ENCODE measurements at places on chromosomes 2 and 18.

DNA sequence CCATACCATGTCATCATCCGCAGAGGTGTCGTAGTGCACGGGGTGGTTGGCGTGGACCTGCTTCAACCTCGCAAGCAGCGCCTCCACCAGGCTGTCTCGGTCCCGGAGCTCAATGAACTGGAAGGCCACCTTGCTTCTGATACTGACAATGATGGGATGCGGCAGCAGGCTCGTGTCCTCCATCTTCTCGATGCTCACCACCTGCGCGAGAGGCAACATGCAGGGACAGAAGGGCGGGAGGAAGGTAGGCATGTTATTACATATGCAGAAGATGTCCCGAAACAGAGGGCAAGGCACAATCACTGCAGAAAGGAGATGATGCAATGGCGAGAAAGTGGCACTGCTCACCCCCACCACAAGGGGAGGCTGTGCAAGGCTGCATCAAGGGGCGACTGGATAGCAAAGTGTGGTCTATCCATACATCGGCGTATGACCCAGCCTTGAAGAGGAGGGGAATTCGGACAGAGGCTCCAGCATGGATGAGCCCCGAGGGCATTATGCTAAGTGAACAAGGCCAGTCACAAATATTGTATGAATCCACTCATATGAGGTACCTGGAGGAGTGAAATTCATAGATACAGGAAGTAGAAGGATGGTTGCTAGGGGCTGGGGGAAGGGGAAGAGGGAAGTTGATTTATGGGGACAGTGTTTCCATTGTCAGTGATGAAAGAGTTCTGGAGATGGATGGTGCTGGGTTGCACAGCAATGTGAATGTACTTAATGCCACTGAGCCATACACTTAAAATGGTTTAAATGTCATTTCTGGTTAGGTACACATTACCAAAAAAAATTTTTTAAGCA lies 36.6 kb downstream of the RPL31 start:
- no peak for DNase-seq

DNA sequence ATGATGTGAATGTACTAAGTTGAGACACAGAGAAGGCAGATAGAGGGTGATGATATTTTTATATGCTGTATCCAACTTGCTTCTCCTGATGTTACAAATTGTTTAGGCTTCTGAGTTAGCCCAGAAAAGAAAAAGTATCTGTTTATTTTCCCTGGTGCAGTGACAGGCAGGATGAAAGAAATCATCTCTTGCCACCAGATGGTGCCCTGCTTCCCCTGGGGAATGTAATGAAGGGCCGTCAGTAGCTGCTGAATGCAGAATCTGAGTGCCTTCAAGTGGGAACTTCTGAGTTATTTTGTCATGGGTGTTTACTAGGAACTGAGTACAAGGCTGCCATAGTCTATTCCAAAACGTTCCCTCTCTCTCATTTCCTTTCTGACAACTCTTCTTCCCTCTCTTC lies 525.6 kb downstream of the MBD2 start:
- DNase-seq = no peak

- no peak for DNase-seq
Observed at GRCh38 chr18:36759167-36759776, 69.5 kb downstream of the TPGS2 start.

GRCh38 chr2:54572262-54572635 lies 116.1 kb downstream of the SPTBN1 start:
- DNase-seq = no peak

- DNase-seq = no peak
Observed at GRCh38 chr2:207038299-207038698, 99.0 kb downstream of the CPO start.

- no peak for DNase-seq
Observed at GRCh38 chr18:66440433-66440832, 163.5 kb downstream of the CDH19 start.

- no peak for DNase-seq
Observed at GRCh38 chr2:183123117-183123958, 905 bp upstream of the NUP35 start.

DNA sequence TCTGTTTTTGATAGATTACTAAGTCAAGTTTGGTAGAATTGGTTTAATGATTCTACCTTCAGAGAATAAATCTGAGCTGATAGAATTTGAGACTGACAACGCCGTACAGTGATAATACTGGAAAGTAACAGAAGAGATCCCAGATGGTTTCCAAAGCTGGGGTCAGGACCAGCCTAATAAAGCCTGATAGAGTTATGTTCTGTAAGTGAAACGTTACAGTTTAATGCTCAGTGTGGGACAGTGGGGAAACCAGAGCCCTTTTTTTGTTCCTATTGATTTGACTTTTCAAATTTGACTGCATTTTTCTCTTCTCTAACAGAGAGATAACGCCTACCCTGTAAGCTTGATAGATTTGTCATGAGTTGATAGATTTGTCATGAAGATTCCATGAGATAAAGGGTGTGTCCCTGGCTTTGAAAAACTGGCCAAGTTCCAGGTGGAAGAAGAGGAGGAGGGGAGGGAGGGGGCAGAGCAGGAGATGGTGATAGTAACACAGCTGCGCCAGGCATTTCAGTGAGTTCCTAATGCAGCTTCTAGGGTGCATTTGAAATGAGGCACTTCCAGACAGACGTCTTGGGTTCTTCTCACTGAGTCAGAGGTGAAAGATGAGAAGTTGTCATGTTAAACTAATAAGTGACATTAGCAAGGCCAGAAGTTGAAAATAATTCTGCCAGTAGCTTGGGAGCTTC lies 65.1 kb downstream of the CERS6 start:
- no peak for DNase-seq

DNA sequence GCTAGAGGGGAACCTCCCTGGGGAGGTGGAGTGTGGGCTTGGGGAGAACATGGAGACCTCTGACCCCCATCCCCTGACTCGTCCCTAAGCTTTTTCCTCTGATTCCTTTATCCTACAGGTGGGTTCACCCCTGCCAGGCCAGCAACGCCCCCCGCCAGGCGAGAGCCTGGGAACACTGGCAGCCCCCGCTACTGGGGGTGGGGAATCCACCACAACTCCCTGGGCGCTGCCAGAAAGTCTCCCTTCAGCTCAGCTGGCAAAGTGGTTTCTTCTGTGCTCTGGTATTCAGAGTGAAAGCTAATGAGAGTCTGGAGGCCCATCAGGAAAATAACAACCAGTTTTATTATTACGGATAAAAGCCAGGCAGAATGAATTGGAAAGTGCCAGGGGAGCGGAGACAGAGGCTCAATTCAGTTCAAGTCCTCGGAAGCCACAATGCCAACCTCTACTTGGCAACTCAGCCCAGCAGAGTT lies 2.8 kb downstream of the DIPK1C start:
- no peak for DNase-seq

DNA sequence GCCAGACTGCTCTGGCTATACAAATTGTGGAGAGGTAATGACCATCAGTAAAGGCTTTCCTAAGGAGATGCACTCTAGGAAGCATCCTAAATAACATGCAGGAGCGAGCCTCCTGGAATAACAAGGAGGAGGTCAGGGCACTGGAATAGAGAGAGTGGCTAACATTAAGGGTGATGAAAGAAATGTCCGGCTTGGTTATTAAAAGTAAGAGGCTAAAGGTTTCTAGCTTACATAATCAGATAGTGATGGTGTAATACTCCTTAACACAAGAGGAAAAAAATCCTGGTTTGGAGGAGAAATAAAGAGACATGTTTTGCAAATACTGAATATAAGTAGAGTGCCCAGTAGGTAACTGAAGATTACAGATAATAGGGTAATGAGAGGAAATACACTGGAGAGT lies 365.7 kb downstream of the ZEB2 start:
- DNase-seq = no peak

- DNase-seq = no peak
Observed at GRCh38 chr18:58213440-58213839, 169.4 kb downstream of the NEDD4L start.

DNA sequence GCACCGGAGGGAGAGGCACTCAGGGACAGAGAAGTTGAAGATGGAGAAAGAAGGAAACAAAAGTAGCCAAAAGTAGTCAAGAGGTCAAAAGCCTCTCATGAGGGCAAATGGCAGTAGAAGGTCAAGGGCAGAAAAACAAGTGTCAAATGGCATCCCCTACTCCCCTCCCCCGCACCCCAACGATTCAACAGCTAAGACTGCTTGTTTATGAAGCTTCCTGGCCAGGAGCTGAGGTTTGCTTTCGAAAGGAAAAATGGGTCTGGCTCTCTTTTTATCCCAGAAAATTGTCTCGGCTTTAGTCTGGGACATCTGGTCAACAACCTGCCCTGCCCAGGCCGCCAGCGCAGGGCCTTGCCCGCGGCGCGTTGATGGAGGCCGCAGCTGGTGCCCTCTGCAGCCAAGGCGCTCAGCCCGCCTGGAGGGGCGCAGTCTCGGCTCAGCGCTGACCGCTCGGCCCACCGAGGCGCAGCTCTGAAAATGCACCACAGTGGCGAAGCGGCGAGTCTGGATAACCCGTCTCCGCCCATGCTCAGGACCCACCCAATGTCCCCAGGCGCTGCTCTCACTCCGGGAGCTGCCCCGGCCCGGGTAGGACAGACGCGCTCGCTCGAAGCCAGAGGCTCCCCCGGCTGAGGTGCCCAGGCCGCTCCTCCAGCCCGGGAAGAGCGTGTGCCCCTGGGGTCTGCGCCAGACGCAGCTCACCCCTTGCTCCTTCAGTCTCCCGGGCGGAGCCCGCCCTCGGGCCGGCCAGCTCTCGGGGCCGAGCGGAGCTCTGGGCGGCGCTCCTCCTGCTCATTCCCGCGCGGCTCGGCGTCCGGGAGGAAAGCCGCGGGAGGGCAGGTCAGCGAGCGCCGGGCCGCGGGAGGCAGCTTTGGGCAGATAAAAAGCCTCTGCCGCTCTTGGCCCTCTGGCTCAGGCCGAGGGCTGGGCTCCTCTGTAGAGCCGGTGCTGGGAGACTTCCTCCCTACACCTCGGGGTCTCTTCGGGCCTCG lies 1.8 kb upstream of the TBR1 start:
- DNase-seq = no peak

DNA sequence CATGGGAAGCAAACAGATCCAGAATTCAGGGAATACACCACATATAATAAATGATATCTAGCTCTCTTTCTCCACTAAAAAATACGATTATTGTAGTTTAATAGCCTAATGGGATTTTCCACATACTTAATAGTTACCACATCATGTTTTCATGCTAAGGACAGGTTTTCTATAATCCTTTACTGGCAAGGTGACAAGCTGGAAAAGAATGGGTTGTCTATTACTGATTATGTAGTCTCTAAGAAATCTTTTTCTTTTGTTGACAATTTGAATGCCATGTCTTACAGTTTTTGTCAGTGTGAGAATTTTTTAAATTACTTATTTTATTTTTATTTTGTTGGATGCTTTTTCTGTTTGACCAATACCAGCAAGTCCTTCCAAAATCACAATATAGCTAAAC lies 177.8 kb downstream of the GALNT13 start:
- DNase-seq = no peak

DNA sequence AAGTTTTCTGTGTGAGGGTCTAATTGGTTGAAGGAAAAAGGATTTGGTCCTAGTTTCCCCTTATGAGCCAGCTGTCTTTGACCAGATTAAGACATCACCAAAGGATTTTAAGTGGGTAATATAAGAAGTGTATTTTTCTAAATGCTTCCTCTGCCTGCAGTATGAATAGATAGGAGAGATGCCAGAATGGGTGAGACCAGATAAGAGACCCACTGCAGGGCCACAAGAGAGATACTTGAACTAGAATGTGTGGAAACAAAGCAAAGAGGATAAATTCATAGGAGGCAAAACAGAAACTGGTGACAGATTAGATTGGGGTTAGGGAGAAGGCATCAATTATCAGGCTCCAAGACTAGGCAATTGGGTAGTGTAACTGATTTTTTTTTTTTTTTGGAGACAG lies 1.1 kb upstream of the HDHD2 start:
- DNase-seq = no peak

GRCh38 chr2:187056416-187057334 lies 207.7 kb upstream of the ZSWIM2 start:
- no peak for DNase-seq

DNA sequence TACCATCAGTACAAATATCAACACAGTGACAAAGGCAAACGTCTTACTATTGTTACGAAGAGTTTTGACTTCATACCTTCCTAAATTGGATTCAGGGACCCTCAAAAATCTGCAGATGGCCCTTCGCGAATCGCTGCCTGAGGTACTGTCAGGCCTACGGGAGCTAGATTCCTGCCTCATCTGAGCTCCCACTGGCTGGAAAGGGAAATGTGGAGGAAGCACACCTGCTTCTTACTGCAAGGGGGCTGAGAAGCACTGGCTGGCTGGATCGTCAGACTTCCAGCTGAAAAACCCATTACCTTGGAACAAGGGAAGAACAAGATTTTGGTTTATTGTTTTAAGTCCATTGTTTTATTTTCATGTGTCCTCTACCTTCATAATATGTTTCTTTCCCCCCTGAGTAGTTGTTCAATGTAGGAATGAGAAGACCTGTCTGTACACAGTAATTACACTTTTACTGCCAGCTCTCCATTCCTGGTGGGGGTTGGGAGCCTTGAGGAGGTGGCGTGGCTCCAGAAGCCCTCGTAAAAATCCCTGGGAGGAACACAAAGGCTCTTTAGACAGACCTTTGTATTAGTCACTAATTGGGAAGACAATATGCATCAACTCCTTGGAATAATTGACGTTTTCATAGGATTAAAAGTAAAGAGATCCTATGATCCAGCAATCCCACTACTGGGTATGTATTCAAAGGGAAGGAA lies 124.1 kb upstream of the NOSTRIN start:
- DNase-seq = no peak

DNA sequence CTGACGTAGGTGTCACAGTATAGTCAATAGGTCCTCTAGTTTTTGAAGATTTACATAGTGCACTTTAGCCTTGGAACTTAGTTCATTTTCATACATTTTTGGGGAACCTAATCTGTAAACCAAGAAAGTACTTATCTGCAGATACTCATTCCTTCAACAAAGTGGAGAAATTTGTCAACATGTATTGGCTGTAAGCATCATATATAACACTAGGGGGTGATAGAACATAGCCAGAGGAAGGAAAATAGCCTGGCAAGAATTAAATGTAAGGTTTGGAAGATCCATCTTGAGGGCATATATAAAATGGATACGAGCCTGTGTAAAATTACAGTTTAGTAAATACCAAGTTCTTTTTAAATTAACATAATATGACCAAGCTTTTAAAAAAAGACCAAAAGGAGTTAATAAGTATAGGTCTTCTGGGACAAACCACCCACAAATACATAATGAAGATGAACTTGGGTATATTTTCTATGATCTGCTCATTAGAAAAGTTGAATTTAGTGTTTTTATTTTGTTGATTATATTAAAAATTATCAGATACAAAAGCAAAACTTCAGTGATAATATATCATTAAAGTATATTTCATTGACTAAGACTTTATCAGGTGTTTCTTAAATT lies 18.2 kb downstream of the RPL37A start:
- DNase-seq = no peak
